ENCODE measurements at places on chromosomes 12 and 14.

DNA sequence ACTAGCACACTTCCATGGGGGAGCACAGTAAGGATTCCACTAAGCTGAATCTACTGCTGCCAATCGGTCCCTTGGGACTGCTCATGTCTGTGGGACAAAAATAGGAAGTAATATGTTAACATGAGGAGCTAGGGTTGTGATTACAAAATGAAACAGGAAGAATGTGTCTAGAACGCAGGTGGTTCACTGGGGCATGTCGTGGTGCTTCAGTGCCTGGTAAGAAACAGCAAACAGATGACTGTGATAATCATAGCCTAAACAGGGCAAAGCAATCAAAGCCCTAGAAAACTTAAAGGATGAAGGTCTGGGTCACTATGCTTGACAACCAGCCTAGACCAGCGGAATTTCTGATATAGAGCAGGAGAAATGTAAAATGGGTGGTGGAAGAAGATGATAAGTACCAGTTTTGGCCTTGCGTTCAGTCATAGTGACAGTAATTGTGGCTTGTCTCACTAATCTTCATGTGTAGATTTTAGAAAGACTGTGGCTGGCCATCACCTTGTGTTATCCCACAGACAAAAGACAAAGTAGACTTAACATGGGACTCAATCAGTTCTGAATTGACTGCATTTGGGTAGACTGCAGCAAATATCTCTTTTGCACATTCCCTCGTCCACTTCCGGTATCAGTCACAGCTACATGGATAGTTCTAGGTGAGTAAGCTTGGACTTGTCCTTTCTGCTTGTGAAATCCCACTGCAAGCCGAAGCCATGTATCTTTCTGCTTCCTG is 51.4 kb downstream of the WASHC3 start:
- DNase-seq, result peak; percentile 42

- no peak for DNase-seq
Measured at GRCh38 chr14:37745657-37746056, 150.2 kb downstream of the TTC6 start.

- DNase-seq, result no peak
Measured at GRCh38 chr12:100565987-100566545, 7.4 kb upstream of the GAS2L3 start.

DNA sequence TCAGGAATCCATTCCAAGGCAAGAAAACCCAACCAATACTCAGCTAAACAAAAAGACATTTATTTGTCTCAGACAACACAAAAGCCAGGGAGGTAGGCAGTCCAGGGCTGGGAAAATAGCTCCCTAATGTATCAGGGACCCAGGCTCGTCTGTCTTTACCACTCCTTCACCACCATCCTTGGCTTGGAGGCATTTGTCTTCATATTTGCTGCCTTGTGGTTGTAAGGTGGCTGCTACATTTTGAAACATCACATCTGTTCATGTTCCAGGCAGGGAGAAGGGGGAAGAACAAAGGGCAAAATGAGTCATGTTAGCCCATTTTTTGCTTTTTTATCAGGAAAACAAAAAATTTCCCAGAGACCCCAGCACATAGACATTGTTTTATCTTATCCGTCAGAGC is 44.8 kb upstream of the PCED1B start:
- no peak for DNase-seq

DNA sequence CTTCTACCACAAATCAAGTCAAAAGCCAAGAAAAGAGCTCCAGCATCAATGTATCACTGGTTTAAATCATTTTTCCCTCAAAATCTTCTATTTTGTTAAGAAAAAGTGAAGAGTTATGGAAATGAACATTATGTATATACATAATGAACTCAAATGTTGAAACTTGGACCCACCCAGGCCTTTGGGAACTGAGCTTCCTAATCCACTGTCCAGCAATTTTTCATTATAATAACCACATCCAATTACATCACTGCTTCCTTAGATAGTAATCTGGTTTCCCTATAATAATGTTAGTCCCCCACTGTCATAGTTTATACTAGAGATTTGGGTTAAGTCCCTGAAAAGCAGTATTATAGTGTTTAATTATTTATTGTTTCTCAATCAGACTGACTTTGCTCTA is 170.9 kb downstream of the PIK3C2G start:
- DNase-seq, result no peak
